DMS153 (cell line): ENCODE measurements at places on chromosomes 7 and 10.

DNA sequence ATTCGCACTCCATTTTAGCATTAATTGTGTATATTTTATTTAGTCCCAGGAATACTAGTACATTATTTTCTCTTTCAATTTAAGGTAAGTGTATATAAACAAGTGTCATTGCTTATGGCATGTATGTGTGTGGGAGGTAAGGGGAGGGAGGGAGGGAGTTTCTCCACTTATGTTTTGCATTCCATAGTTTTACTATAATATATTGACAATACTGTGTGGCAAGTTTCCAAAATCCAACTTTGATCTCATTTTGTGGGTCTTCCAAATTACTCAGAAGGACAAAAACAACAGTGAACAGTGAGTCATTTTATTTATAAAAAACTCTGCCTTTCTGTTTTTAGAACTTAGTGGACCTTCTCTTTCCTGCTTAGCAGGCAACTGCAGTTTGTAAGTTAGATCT lies 102.3 kb upstream of the SEMA3E start:
- DNase-seq: no peak

- DNase-seq: peak; percentile 17
Measured at GRCh38 chr10:102009801-102010425, 46.1 kb downstream of the ARMH3 start.

DNA sequence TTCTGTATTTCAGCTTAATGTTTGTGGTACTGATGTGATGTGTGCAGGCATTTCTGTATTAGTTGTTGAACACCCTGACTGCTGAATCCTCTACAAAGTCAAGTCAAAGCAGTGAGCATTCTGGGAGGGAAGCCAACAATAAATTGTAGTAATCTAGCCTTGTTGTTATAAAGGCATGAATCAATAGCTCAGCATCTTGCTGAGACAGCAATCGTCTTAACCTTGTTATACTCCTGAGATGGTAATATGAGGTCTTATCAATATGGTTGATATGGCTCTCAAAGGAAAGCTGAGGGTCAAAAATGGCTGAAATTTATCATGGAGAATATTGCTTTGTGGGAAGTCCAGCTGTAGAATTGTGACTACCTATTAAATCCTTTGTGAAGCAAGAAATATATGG lies 299.4 kb downstream of the DNAJB9 start:
- no peak for DNase-seq

- DNase-seq: no peak
Measured at GRCh38 chr10:103885617-103886016, 30.2 kb upstream of the SH3PXD2A start.

DNA sequence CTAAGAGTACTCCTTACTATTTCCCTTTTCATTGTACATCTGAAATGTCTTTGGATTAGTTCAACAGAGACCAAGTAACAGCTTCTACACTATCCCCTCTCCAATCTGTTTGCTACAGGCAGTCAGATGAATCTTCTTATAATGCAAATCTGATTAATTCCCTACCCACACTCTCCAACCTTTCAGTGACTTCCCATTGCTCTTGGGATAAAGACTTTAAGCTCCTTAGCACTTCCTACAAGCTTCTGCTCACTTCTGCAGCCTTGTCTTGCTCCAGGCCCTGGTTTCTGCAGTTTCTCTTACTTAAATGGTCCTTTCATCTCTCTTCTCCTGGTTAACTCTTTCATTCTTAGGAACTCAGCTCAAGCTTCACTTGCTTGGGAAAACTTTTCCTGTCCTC lies 65.2 kb upstream of the FEZF1 start:
- DNase-seq: no peak

- DNase-seq: no peak
Measured at GRCh38 chr7:99461221-99461620, 4.7 kb downstream of the ATP5MF start.

DNA sequence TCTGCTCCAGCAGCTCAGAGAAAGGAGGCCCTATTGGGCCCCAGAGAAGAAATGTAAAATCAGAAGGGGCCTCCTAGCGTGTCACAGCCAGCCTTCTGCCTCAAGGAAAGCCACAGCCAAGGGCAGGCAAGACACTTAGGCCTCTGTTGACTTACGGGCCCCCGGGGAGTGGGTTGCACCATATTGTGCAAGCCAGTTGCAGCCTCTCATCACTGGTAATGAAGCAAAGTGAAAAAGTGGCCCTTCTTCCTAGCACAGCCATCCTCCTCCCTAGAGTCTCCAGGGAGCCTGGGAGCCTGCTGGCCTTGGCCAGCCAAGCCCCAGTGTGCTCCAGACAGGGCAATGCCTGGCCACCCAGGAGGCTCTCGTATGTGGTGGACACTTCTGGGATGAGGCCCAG lies 56.2 kb upstream of the GDF10 start:
- no peak for DNase-seq

- DNase-seq: no peak
Measured at GRCh38 chr10:124728830-124729661, 15.1 kb downstream of the FAM53B start.

GRCh38 chr10:6254201-6254600 lies 51.5 kb downstream of the PFKFB3 start:
- no peak for DNase-seq

GRCh38 chr7:4177001-4177400 lies 505.1 kb upstream of the FOXK1 start:
- DNase-seq: no peak

DNA sequence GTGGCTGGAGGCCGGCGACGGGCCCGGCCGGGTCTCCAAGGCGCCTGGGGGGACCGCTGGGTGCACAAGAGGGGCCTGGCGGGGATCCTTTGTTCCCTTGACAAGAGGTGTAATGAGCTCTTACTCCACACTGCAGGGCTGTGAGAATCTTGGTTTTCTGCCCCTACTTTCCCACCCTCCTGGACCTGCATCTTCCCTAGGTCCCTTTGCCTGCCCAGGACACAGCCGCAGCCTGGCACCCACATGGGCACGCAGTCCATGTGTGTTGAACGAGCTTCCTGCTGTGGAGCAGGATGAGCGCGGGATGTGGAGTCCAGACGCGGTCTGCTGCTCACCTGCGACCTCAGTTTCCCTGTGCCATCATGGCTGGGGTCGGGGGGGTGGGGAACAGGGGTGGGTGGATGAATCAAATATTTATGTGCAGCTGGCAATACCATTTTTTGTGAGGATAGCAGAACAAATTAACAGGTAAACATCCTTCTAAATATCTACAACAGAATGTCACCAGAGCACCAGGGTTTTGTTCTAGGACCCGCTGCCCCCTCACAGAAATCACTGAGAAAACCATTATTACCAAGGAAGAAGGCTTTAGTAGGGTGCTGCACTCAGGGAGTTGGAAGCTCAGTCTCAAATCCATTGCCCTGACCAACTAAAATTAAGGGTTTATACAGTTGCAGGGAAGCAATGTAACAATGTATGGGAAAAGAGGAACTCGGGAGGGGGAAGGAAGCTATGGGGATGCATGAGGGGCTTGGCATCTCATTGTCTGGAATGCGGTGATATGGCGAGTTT lies 474 bp upstream of the NSMCE4A start:
- peak; percentile 35 for DNase-seq

DNA sequence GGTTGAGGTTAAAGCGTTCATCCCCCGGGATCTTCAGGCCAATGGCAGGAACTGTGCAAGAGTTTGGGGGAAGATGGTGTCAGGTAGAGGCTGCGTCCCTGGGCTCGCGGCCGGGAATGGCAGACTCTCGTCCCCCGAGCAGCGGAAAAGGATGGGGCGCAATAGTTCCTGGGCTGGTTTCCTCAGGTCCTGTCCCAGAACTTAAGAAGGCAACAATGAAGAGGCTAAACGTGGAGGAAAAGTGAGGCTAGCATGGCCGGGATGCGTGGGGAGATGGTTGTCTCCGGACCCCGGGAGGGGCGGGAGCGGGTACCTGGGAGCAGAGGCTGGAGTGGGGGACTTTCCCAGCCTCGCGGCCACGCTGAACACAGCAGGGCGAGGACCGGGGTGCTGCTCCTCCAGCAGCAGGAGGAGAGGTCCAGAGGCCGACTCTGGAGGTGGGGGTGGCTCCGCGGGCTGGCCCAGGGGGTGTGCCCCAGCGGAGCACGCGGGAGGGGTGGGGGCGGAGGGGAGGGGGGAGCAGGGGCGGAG lies 882 bp downstream of the IRF5 start:
- no peak for DNase-seq

DNA sequence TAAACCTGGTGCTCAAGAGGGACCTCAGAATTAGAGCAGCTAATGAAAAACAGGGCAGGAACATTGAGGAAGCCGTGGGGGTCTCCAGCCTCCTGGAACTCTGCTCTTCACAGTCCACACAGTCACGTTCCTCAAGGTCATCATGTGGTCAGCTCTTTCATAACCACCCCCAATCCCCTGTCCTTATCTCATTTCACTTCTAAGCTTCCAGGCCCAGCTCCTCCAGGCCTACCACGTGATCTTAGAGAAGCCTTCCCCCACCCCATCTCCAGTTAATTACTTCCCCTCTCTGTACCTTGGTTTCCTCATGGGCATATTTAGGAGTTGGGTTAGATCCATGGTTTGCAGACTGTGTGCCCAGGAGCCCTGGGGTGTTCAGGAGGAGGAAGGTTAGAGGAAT lies 106.4 kb upstream of the TCF7L2 start:
- DNase-seq: no peak

GRCh38 chr7:7681191-7681935 lies 37.0 kb downstream of the RPA3 start:
- DNase-seq: peak; percentile 85

DNA sequence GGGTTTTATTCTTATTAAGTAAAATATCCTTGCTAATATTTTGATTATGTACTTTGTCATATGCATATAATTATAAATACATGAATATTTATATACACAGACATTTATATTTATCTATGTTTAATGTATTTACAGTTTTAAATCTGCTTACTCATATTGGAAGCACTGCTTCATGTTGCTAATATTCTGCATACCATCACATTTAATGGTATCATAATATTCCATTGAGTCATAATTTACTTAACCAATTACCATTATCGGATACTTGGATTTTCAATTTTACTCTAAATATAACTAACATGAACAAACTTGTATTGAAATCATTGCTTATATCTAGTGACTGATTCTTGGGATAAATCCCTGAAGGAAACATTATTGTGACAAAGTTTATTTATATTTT lies 155.2 kb downstream of the MBL2 start:
- DNase-seq: no peak

- no peak for DNase-seq
Measured at GRCh38 chr7:138553805-138554204, 93.7 kb downstream of the TRIM24 start.

DNA sequence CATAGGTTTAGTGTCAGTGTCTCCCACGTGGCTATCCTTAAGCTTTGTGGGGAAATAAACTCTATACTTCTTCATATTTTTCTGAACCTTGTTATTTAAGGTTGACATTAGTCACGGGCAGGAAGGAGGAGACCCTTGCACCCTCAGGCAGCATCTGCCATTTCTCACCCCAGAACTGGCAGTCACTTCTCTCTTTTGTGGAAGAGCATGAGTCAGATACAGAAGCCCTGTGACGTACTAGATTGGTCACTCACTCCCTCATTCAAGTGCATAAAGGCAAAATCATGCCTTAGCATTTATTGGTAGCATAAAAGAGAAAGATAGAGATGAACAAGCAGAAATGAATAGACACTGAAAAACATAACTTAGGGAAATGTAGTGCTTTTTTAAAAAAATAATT lies 206.0 kb upstream of the MDFIC start:
- DNase-seq: no peak

- no peak for DNase-seq
Measured at GRCh38 chr7:107953924-107954303, 49.0 kb downstream of the LAMB1 start.

DNA sequence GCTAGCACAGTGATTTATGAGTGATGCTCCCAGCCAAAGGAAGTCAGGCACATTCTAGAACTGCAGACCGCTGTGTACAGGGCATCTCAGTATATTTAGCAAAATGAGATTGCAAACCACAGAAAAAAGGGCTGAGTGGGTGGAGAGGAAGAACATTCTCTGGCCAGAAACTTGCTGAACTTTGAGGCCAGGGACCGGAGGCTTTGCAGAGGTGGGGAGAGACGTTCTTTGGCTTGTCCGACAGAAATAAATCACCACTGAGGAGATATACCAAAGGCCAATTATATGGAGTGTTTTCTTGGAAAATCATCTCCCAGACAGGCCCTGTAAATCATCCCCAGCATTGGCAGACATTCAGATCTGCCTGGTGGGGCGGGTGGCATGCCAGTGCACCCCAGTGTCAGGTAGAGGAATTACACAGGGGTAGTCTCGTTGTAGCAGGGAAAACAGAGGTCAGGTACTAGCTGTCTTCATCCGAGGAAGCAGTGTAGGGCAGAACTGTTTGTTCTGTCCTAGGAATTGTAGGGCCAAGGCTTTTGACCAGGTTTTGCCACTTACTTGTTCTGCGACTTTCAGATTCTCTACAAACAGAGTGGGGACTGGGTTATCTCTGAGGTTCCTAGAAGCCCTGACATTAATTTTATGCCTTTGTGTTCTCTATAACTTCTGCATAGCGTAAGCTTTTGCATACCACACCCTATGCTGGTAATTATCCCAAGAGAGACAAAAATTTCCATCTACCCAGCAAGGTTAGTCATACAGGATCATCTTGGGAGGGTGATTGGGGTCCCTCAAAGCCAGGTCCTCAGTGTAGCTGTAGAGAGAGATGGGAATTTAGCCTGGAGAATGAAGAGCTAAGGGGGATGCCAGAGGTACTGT lies 655.6 kb downstream of the LRMDA start:
- DNase-seq: peak; percentile 2

DNA sequence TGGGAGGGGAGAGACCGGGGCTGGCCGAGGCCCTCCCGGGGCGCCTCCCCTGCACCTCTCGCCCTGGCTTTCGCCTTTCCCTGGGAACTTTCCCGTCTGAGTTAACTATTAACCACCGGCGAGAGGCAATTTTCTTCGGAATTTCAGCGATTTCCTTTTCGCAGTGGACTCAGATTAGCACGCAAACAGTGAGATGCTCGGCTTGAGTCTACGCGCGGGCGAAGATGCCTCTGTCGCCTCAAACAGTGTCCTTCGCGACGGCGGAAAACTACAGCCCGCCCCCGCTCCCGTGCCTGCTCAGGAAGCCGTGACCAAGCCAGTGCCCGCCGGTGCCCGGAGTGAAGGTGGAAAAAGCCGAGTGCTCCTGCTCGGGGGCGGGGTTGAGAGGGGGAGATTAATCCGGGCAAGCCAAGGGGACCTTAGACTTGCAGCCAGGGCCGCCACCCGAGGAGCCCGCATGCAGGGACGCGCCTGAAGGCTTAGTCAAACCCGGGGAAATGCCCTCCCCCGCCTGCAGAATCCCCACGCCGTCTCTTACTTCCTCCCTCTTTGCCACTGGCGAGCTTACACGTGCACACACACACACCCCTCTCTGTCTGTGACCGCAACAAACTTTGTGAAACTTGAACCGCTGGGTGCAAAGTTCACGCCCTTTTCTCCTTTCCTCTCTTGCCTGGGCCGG lies 14.5 kb upstream of the PAX2 start:
- DNase-seq: no peak

DNA sequence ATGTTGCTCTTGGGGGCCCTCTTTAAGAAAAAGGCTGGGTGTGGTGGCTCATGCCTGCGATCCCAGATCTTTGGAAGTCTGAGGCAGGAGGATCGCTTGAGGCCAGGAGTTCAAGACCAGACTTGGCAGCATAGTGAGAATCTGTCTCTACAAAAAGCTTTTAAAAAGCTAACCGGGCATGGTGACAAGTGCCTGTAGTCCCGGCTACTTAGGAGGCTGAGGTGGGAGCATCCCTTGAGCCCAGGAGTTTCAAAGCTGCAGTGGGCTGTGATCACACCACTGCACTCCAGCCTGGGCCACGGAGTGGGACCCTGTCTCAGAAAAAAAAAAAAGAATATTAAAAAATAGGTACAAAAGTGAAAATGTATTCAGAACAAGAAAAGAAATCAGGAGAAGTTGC lies 38.1 kb upstream of the SLC39A12 start:
- DNase-seq: no peak

- DNase-seq: no peak
Measured at GRCh38 chr10:33326933-33327332, 7.5 kb downstream of the NRP1 start.
